ENCODE measurements at places on chromosomes 4 and X.

DNA sequence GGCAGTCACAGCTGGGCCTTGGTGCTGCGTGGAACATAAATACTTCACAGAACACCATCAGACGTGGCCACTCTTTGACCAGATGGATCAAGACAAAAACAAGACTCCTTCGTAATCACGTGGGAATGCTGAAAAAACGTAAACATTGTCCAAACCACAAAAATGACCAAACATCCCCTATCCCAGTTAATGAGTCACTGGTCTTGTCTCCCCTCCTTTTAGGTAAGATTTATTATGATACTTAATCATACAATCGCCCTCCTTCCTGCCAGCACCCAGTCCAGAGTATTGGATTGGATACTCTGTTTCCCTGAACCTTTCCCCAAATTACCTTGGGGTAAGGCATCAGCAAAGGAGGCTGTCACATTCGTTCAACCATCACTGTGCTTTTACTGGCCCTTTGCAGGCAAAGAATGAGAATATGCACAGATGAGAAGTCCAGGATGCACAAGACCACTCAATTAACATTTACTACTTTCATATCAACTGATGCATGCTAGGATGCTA lies 601 bp upstream of the TCEANC start:
- no peak for DNase-seq

- no peak for DNase-seq
Observed at GRCh38 chr4:156018383-156018782, 64.7 kb upstream of the CTSO start.

- no peak for DNase-seq
Observed at GRCh38 chr4:40939856-40940255, 190.1 kb downstream of the NSUN7 start.

DNA sequence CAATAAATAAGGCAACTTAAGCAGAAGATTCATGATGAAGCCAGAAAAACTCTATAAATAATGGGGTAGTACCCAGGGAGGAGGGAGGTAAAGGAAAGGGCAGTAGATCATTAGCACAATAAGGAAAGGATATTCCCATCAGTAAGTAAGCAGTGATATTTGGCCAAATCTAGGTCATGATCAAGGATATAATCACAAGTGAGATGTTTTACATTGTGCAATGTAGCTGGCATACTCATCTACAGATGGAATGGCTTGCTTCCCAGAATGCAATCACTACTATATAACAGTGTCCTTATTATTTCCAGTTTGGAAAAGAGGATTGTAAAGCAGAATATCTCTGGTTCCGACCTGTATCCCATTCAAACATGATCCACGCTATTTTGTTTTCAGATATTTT lies 483.4 kb downstream of the RPA4 start:
- no peak for DNase-seq

GRCh38 chr4:85368932-85369331 lies 106.0 kb upstream of the ARHGAP24 start:
- DNase-seq: no peak

DNA sequence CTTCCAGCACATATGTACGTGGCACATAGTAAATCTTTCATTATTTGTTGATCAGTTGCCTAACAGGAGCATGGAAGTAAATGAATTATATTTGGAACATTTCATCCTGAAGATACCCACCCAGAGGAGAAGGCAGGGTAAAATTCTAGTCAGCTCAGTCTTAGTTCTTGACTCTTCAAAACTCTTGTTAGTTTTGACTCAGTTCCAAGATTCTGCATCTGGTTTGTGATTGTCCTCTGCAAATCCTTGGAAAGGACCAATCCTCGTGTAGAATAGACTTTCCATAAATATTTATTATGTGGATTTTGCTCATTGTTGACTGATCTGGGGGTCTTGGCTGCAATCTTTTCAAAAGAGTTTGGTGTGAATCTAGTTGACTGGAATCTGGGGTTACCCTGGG lies 257.5 kb upstream of the FAT1 start:
- DNase-seq: no peak

DNA sequence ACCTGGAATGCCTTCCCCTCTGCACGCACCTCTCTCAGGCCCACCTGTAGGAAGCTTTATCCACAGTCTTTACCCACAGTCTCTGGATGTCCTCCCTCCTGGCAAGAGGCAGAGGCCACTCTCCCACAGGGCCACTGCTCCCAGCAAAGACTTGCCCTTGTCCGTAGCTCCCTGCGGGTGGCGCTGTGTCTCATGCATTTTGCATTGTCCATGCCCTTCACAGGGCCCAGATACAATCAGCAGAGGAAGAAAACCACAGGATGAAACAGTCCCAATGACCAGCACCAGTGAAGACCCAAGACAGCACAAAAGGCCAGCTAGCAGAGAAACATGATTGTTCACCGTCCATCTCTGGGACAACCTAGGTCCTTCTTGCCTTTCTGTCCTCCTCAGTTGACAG lies 2.1 kb upstream of the NSG1 start:
- no peak for DNase-seq

DNA sequence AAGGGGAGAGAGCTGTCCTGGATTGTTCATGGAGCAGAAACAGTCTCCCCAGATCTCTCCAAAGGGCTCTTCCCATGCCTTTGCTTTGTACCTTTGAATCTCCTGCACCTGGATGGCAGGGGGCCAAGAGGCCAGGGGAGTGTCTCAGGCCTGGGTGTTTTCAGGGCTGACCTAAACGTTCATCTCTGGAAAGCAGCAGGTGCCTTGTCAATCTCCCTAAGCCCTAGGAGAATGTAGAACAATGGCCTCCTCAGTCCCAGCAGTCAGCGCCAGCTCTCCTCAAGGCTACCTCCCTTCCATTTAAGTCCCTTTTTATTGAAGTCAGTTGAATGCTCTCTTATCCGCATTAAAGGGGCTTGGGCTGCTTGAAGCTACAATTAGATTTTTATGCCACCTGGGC lies 31.2 kb upstream of the NSUN7 start:
- DNase-seq: no peak

- no peak for DNase-seq
Observed at GRCh38 chr4:61473306-61473705, 273.2 kb downstream of the ADGRL3 start.

GRCh38 chr4:28391877-28392276 lies 1531.2 kb downstream of the STIM2 start:
- no peak for DNase-seq

GRCh38 chrX:1397001-1397400 lies 5.1 kb upstream of the SLC25A6 start:
- DNase-seq: no peak

DNA sequence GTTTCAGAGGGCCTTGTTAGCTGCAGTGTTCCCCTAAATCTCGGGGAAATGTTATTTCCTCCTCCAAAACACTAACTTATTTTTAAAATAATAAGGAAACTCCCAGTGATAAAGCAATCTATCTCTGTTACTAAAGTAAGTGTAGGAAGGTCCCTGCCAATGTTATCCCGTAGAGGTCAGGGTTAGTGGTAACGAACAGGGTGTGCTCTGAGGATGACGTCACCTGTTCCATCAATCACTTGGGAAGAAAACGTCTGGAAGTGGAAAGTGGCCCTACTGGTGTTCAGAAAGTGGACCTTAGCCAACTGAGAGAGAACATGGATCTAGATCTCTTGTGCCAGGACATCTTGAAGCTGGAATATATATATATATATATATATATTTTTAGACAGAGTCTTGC lies 249.5 kb downstream of the BCOR start:
- no peak for DNase-seq

DNA sequence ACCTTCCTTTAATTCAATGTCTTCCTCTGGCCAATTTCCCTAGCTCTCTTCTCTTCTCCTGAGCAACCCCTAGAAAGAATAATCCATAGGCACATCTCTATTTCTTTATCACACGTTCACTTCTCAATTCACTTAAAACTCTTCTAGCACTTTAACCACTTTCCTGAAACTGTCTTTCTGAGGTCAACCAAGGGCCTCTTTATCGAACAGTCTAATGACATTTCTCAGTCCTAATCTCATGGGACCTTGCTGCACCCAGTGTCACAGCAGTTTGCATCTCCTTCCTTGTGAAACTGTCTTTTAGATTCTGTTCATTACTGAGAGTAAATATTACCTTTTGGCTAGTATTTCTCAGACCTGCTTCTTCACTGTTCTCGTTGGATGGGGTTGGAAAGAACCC lies 285.3 kb upstream of the RASGEF1B start:
- no peak for DNase-seq

DNA sequence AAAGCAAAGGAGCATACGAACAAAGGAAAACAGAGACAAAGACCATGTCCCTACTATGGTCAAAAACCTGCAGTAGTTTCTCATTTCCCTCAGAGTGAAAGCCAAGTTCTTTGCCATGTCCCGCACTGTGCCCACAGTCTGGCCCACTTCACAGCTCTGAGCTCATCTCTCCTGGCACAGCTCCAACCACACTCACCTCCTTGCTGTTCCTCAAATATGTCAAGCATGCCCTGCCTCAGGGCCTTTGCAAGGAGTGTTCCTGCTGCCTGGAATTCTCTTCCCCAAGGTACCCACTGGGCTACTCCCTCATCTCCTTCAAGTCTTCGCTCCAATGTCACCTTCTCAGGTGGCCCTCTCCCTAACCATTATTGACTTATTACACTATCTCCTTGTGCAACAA lies 72.1 kb downstream of the COX18 start:
- DNase-seq: no peak

GRCh38 chrX:153640736-153641575 lies 6.0 kb upstream of the DUSP9 start:
- no peak for DNase-seq

- no peak for DNase-seq
Observed at GRCh38 chr4:17577665-17578481, 875 bp downstream of the LAP3 start.

DNA sequence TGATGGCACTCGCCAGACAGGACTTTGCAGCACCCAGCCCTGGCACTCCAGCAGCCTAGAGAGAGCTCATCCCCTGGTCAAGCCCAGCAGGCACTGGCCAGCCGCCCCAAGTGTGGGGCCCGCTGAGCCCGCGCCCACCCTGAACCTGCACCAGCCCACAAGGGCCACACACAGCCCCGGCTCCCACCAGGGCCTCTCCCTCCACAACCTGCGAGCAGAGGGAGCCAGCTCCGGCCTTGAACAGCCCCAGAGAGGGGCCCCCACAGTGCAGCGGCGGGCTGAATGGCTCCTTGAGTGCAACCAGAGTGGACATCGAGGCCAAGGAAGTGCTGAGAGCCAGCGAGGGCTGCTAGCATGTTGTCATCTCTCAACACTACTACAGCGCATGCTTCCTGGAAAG lies 34.4 kb upstream of the DEFB131A start:
- DNase-seq: no peak

- DNase-seq: no peak
Observed at GRCh38 chr4:174658246-174658645, 136.0 kb upstream of the HPGD start.

DNA sequence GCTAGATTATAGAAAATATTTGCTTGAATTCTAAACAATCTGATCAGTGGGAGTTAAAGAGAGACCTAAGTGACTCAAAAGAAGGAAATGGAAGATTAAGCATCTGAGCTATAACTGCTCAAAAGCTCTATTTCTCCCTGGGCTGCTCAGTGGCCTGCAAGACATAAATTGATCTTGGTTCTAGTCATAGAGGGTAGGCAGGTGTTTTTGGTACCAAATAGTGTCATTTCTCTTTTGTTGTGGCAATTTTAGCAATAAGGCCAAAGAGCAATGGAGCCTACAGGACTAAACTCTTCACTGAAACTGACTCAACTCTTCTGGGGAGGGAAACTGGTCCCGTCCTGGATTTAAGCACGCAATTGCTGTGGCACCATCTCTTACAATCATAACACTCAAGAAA lies 33.9 kb upstream of the BMP2K start:
- DNase-seq: no peak

- DNase-seq: no peak
Observed at GRCh38 chr4:79298027-79298426, 27.8 kb downstream of the NAA11 start.

DNA sequence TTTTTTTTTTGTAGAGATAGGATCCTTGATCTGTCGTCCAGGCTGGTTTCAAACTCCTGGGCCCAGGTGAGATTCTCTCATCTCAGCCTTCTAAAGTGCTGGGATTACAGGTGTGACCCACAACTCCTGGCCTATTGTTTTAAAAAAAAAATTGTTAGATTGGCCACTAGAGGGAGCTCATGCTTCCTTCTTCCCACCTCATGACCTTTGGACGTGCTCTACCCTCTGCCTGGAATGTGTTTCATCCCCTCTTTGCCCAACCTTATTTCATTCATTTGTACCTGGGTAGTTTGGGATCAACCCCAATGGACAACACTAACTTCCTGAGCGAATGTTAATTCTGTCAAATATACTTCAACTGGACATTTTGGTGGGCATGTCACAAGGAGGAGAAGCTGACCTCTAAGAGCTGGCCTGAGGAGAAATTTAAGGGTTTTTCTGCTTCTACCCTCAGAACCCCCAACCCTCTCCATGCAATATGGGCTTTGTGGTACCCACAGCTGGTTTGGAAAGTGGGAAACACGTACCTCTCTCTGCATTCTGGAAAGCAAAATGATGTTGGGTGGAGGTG lies 6.4 kb downstream of the PPEF2 start:
- DNase-seq: peak; percentile 3

DNA sequence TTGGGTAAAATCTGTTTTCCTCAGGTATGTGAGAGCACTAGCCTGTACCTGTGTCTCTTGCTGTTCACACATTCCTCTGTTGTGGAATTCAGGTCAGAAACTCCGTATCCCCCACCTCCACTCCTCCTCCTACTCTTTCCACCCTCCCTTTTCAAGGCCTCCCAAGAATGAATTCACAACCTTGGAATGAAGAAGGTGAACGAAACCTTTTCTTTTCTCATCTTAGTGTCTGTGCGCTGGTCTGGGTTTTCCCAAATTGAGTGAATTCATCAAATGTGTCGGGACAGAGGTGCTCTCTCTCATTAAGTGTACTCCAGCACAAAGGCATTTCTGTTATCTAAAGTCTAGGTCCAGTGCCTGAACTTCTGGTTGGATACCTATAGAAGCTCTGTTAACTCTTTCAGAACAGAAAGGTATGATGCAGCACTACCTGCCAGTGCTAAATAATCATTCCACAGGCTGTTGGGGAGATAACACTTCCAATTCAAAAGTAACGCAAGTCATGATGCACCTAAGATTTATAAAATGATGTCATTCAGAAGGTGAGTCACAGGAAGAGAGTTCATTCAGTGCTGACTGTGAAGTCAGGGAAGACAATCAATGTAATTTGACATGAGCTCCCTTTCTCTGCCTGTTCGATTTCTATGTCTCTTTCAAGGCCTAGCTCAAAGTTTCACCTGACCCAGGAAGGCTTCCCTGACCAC lies 41.9 kb downstream of the COL4A6 start:
- no peak for DNase-seq

- DNase-seq: no peak
Observed at GRCh38 chrX:17065100-17065499, 118.6 kb downstream of the REPS2 start.

- DNase-seq: no peak
Observed at GRCh38 chr4:96913441-96914080, 1073.7 kb downstream of the PDHA2 start.

DNA sequence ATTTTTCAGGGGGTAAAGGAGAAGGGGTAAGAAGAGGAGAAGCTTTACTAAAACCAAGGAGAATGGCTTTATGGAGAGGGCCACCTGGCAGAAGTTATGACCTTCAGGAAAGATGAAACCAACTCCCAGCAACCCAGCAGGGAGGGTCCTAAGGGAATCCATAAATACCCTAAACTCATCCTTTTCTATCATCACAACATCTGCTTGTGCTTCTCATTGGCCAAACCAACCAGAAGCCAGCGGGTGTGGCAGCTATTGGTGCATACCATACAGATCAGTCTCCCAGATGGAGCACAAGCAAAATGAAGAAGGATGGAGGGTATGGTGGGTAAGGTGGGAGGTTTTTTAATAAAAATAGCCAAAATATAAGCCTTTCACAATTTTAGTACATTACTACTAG lies 58.5 kb upstream of the ARSJ start:
- DNase-seq: no peak

- no peak for DNase-seq
Observed at GRCh38 chrX:23554304-23554703, 113.0 kb upstream of the PRDX4 start.

All from stimulated activated effector memory CD8-positive, alpha-beta T cell treated with anti-CD3 and anti-CD28 coated beads, Interleukin-12 subunit alpha, Interleukin-12 subunit beta, amount 100 ng/mL, for 72 hours (primary cell).